ENCODE measurements at places on chromosomes 16 and 17.

- peak; percentile 54 for DNase-seq
Observed at GRCh38 chr16:67170168-67170948, at the start of gene NOL3. Gene NOL3 (plus strand): TSS chr16:67170538.

DNA sequence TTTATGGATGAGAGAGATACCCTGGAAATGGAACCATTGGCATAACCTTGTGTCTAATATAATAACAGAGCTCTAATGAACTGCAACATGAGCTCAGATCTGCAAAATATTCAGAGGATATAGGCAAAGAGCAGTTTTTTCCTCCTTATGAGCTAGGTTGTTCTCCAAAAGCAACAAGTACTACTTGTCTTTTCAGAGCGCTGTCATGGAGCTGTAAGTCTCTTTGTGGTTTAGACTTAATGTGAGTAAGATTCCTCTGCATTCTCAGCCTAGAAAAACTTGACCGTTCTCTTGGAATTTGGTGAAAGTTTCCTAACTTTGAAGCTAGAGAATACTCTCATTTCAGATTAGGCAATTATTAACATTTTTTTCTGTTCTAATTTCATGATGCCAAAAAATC is 85.2 kb downstream of the FTO start:
- no peak for DNase-seq

- DNase-seq = no peak
Observed at GRCh38 chr16:85564277-85565051, 48.7 kb upstream of the GSE1 start.

DNA sequence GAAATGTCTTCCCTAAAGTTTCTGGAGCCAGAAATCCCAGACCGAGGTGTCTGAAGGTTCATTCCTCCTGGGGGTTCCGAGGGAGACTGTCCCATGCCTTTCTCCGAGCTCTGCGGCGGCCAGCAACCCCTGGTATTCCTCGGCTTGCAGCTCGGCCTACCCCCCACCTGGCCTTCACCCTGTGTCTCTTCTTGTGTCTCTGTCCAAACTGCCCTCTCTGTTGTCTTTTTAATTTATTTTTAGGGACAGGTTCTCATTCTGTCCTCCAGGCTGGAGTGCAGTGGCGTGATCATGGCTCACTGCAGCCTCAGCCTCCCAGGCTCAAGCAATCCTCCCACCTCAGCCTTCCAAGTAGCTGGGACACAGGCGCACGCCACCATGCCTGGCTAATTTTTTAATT is 211.7 kb downstream of the SEC14L1 start:
- no peak for DNase-seq

GRCh38 chr17:75849279-75849646 is 5.1 kb upstream of the UNC13D start:
- no peak for DNase-seq

DNA sequence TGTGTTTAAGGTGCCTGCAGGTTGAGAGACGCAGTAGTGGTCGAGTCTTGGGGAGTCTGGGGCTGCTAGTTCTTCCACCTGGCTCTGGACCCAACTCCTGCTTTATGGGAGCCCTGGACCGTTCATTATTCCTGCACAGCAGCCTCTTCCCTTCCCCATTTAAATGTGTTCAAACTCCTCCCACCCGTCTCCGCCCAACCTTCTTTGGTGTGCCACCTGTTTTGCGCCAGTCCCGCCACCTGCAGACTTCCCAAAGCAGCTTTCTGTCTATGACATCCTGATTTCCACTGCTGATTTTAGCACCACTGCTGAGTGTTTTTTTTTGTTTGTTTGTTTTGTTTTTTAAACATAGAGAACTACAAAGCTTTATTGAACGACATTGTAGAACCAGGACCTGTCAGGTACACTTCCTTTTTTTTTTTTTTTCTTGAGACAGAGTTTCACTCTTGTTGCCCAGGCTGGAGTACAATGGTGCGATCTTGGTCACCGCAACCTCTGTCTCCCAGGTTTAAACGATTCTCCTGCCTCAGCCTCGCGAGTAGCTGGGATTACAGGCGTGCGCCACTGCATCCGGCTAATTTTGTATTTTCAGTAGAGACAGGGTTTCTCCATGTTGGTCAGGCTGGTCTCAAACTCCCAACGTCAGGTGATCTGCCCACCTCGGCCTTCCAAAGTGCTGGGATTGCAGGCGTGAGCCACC is 12.8 kb downstream of the ADORA2B start:
- no peak for DNase-seq

DNA sequence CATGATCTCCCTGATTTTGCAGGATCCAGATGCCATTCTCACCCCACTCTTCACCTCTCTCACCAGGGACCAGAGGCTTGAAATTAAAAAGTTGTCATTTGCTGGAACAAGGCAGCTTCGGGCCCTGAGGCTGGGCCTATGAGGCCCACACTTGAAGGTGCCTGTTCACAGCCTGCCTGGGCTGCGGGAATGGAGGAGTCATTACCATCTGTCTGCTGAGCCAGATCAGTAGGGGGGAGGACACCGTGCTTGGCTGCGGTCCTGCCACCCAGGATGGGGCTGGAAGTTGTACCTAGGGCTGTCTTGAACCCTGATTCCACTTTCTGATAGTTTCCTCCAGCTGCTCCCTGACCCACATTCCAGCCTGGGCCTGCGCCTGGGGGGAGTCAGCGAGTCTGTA is 208.3 kb upstream of the N4BP1 start:
- DNase-seq = no peak

DNA sequence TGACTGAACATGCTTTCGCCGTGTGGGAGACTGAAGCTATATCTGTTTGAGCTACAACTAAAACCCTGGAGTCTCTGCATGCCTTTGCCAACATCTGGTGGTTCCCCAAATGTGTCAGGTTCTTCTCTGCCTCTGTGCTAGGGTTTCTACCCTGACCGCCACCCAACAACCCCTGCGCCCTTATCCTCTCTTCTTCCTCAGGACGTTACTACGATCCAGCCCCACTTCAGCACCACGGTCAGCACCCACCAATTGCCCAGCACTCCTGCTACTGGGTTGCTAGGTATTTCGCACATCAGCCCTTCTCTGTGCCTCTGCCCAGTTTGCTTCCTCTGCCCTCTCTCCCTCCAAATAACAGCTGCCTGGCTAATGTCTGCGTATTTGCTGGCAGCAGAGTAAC is 106.3 kb upstream of the HSBP1 start:
- peak; percentile 11 for DNase-seq

DNA sequence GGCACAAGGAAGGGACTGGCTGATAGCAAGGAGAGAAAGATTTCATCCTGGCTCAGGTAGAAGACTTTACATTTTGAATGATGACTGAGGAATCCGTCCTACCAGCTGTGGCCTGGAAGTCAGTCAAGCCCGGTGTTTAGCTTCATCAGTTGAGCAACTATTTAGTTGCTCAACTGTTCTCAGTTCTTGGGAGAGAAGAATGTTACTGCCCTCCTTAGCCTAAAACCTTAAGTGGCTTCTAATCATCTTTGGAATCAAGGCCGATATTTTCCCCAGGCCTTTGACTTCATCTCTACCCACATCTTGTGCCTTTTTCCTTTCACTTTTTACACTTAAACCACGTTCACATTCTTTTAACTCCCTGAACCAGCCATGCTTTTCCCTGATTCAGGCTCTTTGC is 17.3 kb upstream of the RBL2 start:
- no peak for DNase-seq

DNA sequence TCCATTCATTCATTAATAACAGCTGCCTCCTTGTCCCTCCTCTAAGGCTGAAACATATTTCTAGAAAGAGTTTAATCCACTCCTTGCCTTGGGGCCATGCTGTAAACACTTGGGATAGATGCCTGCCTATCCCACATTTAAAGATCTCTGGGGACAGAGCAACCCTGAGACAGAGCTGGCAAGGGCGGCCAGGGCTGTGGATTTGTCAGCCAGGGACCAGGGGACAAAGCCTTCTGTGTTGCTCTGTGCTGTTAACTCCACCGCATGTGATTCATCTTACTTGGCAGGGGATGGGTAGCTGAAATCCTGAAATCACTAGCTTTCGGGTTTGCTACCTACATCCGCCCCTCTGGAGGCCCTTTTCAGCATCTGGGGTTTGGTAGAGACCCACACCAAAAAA is 392.9 kb downstream of the SLC39A11 start:
- DNase-seq = no peak

GRCh38 chr16:11074131-11074530 is 129.8 kb downstream of the CLEC16A start:
- DNase-seq = no peak

- DNase-seq = no peak
Observed at GRCh38 chr17:45171338-45172231, 9.9 kb downstream of the HEXIM2 start.

Measured in activated T-helper 2 cell treated with anti-CD3 and anti-CD28 coated beads, Interferon-gamma antibody, Interleukin-2, Interleukin-4, amounts not matched to agents 10 μg/mL and 5 μg/mL and 100 μg/mL, durations not matched to agents 14 hours and 24 hours and 36 hours (primary cell).